Activated T-helper 1 cell treated with anti-CD3 and anti-CD28 coated beads, Interleukin-2, amount 50 U/mL, for 16 hours (primary cell): ENCODE measurements at places on chromosomes 7 and 10.

DNA sequence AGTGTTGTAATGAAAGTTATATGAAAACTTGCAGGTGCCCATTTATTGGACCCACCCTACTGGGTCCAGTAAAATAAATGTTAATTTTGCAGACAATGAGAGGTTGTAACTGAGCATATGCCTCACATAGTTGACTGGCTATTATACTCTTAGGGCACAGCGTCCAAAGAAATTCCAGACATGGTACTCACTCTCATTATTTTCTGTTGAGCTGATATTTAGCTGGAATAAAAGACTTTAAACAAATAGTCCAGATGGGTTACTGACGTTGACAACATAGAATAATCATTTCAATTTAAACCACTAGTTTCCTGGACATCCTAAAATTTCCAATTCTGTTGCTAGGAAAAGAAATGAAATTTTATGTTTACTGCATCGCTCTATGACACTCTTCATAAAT, 174.5 kb downstream of the ZNF365 start:
- no peak for DNase-seq

DNA sequence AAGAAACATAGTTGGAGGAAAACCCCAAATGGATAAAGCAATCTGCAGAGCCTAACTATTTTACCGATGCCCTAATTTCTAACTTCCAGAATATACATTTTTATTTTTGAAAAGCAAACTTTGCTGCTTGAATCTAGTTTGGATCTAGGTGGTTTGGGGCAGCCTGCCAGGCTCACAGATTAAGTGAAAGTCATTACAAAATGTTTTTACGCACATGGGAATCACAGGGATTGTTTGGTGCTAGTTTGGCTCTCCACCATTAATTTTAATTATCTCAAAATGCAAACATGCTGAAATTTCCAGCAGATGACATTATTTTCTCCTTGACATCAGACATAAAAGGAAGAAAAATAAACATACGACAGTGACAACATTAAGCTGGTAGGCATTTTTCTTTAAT, 166.7 kb upstream of the INHBA start:
- no peak for DNase-seq

GRCh38 chr7:47719675-47720074, 137.8 kb upstream of the TNS3 start:
- DNase-seq: no peak

GRCh38 chr10:80465451-80465835, 11.3 kb downstream of the TSPAN14 start:
- DNase-seq: no peak

- no peak for DNase-seq
These were observed 2.4 kb upstream of the NKX6-2 start for GRCh38 chr10:132788180-132788830.

DNA sequence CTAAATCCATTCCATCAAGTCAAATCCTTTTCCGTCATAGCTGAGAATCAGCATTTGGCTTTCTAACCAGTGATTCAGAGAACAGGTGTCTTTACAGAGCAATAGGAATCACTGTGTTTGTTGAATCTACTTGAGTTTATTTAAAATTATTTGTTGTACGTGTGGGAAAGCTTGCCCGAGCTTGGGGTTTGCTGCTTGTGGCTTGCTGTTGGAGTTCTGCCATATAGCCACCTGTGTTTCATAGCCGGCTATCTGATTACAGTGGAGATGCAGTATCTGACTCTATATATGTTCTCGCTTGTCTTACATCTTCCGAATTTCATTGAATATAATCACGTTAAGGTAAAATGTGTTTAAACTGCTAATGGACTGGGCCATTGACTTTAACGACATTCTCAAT, 274.3 kb upstream of the MKI67 start:
- no peak for DNase-seq

DNA sequence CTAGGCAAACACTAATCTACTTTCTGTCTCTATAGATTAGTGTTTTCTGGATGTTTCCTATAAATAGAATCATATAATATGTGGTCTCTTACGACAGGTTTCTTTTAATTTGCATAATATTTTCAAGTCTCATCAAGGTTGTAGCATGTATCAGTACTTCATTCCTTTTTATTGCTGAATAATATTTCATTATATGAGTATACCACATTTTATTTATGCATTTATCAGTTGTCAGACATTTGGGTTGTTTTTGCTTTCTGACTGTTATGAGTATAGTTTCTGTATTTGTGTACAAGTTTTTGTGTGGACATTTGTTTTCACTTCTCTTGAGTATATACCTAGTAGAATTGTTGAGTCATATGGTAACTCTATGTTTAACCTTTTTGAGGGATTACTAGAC, 48.2 kb downstream of the SHOC2 start:
- DNase-seq: no peak

- DNase-seq: no peak
These were observed 235.1 kb upstream of the MEOX2 start for GRCh38 chr7:15921576-15921975.

DNA sequence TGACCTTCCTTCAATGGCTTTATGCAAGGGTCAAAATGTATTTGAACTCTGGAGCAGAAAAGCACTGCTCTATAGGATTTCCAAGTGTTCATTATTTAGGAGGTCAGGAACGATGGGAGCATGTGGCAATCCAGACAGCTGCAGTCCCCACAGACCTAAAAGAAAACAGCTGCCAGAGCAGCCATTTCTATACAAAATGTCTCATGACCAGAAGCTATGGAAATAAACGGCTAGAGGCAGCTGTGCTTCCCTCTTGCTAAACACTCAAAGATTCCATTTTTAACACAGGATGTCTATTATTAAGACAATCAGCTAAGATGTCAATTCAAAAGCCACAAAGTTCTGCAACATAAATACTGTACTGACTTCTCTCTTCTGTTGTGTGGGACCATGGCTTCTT, 879.1 kb upstream of the C7orf33 start:
- no peak for DNase-seq

DNA sequence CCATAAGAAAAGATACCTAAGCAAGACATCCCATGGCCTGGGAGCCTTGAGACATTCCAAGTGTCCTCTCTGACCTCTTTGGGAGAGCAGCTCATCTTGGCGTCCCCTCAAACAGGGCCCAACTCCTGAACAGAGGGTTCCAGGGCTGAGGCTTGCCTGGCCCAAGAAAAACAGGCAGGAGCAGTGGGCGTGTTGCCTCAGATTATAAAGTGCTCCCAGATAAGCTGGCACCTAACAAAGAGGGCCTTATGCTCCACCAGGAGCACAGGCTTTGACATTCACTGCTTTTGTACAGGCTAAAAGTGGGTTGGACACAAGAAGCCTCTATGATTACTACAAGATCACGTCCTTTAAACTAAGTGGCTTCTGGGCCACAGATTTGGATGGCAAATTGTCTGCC, 193.1 kb downstream of the FGFR2 start:
- DNase-seq: no peak

DNA sequence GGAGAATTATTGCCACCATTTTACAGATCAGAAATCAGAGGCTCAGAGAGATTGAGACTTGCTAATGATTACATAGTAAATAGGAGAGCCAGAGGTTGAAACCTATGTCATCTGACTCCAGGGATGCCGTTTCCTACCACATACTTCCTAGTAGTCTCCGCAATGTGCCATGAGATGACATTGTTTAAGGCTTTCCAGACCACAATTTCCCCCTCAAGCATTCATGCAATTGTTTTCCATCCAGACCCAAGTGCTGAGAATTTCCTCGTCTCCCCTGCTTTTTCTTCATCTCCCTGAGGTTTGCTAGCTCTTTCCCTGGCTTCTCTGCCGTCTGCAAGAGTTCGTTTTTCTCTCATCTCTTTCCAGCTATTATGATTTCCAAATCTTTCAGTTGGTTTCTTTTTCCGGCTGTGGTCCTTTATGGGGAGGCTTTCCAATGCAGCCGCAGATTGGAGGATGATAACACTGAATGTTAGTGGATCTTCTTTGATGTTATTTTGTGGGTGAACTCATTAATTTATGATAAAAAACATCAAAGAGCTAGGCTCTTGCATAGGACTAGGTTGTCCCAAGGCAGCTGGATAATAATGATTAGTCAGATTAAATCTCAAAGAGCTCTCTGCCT, 6.9 kb upstream of the GOLGA7B start:
- DNase-seq: no peak

GRCh38 chr7:90723233-90723632, 127.1 kb downstream of the CDK14 start:
- no peak for DNase-seq

DNA sequence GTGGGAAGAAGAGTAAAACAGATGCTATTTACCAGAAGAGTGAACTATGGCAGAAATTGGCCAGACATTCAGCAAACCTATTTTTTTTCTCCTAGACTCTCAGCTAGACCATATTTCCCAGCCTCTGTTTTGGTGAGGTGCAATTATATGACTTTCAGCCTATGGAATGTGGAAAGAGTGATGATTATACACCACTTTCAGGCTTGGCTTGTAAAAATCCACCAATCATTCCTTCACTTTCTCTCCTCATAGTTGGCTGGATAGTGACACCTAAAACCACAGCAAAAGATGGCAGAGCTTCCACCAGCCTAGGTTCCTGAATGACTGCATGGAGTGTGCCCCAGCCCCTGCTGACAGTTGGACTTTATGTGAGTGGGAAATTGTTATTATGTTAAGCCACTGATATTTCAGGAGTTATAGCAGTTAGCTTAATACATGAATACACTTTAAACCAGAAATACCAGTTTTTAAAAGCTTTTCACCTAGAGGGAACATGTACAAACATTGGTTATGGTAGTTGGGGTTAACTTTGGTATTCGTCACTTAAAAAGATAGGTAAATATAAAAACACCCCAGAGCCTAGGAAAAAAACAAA, 19.1 kb upstream of the TNKS2 start:
- DNase-seq: no peak

DNA sequence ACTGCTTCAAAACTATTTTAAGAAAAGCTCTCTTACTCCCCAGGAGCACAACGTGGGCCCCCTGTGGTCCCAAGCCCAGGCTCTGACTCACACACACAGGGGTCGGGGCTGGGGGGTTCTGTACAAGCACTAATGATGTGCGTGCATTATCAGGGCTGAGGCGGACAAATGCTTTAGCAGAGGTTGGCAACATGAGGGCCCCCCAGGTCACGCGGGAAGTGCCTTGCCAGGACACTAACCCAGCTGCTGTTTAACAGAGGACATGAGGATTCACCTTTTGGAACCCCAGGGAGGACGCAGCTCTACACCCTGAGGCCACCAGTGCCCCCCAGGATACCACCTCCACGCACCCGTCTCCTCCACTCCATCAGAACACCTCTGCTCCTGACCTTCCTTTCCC, 342.8 kb downstream of the DNAJB6 start:
- DNase-seq: no peak

GRCh38 chr7:90025771-90026170, 128.5 kb upstream of the STEAP1 start:
- no peak for DNase-seq

DNA sequence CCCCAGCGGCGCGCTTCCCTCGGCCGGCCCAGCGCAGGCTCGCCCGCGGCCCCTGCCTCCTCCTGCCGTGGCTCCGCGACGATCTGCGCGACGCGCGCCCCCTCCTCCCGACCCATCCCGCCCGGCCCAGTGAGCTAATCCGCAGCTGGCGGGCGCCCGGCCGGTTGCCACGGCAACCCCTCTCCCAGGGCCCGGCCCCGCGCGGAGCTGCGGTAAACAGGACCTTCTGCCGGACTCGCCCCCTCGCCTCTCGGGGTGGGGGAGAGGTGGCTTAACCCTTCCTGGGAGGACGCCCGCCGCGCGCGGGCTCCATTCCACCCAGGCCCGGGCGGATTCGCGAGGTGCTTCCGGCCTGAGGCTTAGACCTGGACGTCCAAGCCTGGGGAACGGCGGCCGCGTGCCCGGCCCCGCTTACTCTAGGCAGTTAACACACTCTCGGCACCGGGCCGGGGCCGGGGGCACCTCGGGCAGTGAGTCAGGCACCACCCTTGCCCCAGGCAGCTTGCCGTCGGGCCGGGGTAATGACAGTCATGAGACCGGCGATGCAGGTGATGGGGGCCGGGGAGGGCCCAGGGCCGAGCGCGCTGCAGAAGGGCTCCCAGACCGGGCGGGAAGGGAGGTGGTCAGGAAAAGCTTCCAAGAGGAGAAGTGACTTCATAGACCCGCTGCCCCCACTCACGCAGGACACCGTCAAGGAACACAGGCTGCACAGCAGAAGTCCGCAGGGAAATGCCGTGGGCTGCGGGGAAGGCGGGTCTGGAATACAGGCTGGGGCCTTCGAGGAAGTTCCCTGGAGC, at the start of gene DENND2A:
DENND2A (minus strand) TSS at position 87 of the 797 bp plus-strand sequence. CDS start 38,416 bp downstream, outside the sequence.
- DNase-seq: no peak

GRCh38 chr7:50184271-50184990, 91.4 kb upstream of the ZPBP start:
- DNase-seq: no peak

DNA sequence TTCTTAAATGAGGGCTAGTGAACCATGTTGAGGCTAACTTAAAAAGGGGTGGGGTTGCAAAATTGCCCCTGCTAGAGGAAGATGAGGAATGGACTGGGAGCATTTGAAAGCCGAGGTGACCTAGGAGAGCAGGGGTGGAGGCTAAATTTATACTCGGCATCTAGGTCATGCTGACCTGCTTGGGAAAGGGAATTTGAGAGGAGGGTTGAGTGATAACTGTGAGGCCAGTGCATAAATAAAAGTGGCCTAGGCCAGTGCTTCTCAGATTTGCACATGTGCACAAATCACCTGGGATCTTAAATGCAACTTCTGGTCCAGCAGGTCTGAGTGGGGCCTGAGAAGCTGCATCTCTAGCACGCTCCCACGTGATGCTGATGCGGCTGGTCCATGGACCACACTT, 70.4 kb downstream of the CDK1 start:
- DNase-seq: no peak

- DNase-seq: no peak
These were observed at the start of gene NXPH1 for GRCh38 chr7:8433477-8434289. Gene NXPH1, plus strand, starts transcription at chr7:8433609.

GRCh38 chr10:129879655-129880054, 84.4 kb downstream of the EBF3 start:
- no peak for DNase-seq

DNA sequence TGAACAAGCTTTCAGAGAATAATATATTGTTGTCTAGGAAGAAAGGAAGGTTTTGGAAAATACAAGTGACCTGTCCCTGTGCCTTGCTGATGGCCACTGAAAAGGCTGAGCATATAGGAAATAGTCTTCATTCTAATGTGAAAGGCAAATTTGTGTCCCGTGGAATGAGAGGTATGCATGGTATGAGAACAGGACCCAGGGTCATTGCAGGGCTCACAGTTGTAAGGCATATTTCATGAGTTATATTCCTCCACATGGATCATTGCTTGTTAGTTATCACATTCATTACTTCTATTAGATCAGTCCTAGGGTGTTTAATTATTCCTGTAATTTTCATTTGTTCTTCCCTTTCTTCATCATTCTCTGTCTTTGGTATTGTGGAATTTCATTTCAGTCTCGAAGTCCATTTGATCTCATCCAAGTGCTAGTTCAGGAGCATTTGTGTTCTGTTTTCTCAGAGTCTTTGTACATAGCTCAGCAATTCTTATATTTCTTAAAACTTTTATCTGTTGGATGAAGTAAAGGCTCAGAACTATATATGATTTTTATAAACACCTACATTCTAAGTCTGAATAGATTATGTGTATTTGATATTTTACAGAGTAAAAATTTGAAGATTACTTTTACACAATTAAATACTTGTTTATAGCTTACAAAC, 39.4 kb upstream of the ARHGAP21 start:
- DNase-seq: no peak
